ENCODE measurements at places on chromosomes 3 and 15.

GRCh38 chr3:152197451-152197850 lies 71.3 kb upstream of the MBNL1 start:
- DNase-seq = no peak

DNA sequence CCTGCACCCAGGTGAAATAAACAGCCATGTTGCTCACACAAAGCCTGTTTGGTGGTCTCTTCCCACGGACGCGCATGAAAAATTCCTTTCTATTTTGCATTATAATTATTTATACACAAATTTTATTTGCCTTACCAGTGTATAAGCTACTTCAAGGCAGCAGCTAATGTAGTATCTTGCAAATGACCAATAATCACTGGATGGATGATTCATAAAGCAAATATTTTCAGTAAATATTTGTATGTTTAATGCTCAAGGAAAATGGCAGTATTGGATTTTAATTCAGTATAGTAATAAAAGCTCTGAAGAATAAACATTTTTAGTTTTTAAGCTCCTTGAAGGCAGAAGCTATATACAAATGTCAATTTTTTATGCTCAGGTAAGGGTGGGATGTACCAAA lies 158.7 kb upstream of the NANOGP8 start:
- no peak for DNase-seq

DNA sequence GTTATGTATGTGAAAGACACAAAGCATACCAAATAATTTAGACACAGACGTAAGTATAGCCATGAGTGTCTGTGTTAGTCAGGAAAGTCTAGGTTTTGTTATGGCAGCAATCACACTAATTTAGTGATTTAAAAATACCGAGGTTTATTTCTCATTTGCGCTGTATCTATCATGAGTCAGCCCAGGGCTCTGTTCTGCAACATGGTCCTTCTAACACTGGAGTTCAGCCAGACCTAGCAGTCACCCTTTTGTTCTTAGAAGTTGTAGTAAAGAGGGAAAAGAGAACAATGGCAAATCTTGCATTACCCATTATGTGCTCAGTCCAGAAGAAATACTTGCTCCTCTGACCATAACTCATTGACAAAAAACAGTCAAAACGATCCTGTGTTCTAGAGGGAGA lies 311.5 kb downstream of the NLGN1 start:
- no peak for DNase-seq

GRCh38 chr3:194871143-194871863 lies 185.6 kb downstream of the FAM43A start:
- peak; percentile 44 for DNase-seq

GRCh38 chr3:101828691-101829436 lies 20.4 kb upstream of the NFKBIZ start:
- DNase-seq = peak; percentile 56

- peak; percentile 51 for DNase-seq
Measured at GRCh38 chr15:66789029-66790025, 87.3 kb downstream of the SMAD6 start.

DNA sequence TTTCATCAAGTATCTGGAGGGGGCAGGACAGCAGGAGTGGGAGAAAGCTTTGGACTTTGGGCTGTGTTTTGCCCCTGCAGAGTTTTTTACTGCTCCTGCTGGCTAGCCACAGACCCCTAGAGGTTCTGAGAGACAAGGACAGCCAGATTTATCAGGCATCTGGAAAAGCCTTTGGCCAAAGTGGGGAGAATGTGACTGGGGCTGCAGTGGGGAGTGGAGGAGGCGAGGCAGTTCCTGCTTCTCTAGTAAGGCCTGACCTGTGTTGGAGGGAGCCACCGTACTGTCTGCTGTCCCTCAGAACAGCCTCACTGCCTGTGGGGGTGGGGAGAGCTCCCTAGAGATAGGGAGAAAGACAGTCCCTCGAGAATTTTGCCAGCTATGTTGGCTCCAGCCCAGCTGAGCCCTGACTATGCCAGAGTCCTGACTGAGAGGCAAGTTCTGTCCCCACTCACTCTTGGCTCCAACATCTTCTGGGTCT lies 2.2 kb downstream of the ALPK3 start:
- no peak for DNase-seq

- DNase-seq = no peak
Measured at GRCh38 chr3:61601831-61602230, 40.5 kb downstream of the PTPRG start.

GRCh38 chr3:69384326-69384725 lies 1.6 kb downstream of the FRMD4B start:
- no peak for DNase-seq

DNA sequence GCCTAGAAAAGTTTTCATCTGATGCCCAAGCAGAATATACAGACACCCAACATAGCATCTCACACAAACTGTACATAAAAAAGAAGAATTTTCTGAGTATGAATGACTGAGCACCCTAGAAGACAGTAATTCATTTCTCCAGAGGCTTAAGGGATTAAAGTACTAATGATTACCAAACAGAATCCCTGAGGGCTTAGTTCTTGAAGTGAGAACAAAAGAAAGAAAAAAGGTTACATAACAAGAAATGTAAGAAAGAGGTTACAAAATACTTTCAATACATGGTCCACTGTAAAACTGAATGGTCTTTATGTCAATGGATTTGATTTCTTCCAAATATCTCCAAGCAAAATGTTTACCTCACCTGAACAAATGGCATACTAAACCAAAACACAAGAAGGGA lies 9.1 kb upstream of the NEK10 start:
- no peak for DNase-seq

GRCh38 chr3:191282251-191283185 lies 46.7 kb upstream of the CCDC50 start:
- no peak for DNase-seq

GRCh38 chr3:30141927-30142326 lies 464.5 kb upstream of the TGFBR2 start:
- DNase-seq = no peak

DNA sequence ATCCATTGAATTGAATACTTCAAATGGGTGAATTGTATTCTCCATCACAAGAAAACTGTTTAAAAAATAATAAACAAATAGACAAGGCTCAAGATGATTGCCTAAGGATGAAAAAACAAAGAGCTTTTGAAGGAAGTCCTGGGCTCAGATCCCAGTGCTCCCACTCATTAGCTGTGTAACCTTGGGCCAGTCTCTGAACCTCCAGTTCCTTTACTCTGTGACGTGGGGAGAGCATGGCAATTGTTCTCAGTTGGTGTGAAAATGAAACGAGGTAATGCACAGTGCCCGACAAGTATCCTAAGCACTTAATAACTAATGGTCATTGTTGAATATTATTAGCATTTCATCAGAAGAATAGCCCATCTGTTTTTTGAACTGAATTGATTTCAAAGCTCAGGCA lies 40.7 kb downstream of the TNIK start:
- DNase-seq = no peak

GRCh38 chr3:15768421-15769255 lies 29.1 kb downstream of the ANKRD28 start:
- peak; percentile 95 for DNase-seq

GRCh38 chr15:27824841-27825422 lies 274.2 kb downstream of the OCA2 start:
- DNase-seq = no peak

- DNase-seq = no peak
Measured at GRCh38 chr3:184633237-184633579, 71.6 kb downstream of the EPHB3 start.

DNA sequence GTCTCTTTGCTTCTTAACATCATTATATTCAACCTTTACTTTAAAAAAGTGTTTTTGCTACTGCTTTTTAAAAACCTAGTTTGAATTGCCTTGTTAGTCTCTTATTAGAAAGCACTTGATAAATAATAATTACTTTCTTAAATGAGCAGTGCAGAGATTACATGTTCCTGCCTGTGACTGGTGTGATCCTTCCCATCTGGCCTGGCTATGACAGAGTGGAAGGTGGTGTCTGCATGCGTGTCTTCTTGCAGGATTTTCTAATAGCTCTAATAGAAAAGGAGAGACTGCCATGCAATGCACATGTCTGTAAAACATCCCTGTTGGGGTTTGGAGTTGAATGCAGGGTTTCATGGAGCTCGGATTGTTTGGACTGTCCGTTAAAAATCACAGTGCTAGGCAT lies 425.8 kb upstream of the TPM1 start:
- DNase-seq = no peak

DNA sequence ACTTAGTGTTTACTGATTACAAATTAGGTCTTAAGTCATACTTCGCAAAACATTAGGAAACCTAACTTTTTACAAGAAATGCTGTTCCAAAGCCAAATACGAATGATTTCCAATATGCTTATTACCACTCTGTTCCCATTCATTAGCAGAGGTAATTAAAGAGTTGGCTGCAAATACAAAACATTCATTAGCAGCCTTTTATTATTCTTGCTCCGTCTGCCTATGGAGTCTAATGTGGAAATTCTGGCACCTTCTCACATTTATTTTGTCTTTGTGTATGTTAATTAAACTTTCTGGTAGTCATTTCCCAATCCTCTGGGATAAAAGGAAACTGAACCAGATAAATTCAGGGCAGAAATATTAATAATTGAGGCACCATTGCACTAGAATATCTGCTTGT lies 689.0 kb downstream of the PLOD2 start:
- DNase-seq = no peak

- peak; percentile 4 for DNase-seq
Measured at GRCh38 chr3:170603770-170604510, 18.1 kb upstream of the SLC7A14 start.

- peak; percentile 12 for DNase-seq
Measured at GRCh38 chr3:37291275-37291700, 116.9 kb upstream of the LRRFIP2 start.

DNA sequence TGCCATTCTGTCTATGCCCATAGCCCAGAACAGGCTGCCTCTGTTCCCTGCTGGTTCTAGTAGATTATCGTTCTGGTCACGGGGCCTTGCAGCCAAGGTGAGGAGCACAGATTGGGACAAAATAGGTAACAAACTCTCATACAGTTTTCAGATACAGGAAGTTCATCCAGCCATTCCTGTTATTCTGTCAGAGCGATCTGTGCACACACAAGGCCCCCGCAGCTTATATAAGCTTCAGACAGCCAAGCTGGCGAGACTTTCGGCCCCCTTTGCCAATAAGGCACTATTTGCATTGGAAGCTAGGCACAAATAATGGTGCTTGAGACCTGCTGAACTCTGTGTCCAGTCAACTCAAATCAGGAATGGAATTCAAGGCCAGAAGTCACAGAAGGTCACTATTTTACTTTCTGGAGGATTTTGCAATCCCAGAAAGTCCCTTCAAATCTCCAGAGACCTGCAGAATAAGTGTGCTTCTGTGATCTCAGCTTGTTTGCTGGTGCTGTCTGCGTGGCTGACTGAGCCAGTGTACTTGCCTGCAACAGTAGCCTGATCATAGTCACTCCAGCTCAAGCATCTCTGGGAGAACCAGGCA lies 69.4 kb downstream of the BFSP2 start:
- DNase-seq = no peak

GRCh38 chr3:160133757-160134156 lies 91.5 kb upstream of the C3orf80 start:
- peak; percentile 21 for DNase-seq

- peak; percentile 33 for DNase-seq
Measured at GRCh38 chr3:13451301-13451673, 28.8 kb upstream of the HDAC11 start.

GRCh38 chr3:103657756-103658155 lies 1222.9 kb downstream of the ZPLD1 start:
- no peak for DNase-seq

DNA sequence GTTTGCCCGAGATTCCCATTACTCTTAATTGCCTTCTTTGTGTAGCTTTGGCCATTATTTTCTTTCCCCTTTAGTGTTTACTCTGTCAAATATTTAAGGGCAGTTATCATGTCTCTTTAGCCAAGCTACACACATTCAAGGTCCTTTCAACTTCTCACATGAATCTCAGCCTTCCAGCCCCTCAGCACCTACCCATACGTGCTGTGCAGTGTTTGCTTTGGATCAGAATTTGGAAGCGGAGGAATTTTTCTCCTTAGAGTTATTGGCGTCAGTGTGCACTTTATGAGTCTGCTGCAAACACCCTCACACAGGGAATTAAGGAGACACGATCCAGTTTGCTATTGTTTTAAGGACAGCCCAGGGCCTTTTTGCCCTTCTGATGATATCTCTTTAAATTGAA lies 231.6 kb downstream of the CACNA2D3 start:
- no peak for DNase-seq

DNA sequence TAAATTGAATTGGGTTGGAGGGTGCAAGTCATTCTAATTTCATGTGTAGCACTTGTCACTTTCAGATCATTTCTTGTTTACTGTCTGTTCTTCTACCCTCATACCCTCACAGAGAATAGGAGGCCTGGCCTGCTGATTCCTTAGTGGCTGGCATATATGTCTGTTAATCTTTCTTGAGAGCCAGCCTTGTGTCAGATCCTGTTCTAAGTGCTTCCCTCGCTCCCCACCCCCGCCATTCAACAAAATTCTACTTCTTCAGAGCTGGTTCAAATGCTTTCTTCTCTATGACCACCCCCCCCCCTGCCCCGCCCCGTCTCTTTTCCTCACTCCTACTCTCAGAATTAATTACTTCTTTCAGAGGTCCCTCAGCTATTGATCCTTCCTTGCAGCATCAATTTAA lies 1.5 kb upstream of the U2SURP start:
- DNase-seq = peak; percentile 44

DNA sequence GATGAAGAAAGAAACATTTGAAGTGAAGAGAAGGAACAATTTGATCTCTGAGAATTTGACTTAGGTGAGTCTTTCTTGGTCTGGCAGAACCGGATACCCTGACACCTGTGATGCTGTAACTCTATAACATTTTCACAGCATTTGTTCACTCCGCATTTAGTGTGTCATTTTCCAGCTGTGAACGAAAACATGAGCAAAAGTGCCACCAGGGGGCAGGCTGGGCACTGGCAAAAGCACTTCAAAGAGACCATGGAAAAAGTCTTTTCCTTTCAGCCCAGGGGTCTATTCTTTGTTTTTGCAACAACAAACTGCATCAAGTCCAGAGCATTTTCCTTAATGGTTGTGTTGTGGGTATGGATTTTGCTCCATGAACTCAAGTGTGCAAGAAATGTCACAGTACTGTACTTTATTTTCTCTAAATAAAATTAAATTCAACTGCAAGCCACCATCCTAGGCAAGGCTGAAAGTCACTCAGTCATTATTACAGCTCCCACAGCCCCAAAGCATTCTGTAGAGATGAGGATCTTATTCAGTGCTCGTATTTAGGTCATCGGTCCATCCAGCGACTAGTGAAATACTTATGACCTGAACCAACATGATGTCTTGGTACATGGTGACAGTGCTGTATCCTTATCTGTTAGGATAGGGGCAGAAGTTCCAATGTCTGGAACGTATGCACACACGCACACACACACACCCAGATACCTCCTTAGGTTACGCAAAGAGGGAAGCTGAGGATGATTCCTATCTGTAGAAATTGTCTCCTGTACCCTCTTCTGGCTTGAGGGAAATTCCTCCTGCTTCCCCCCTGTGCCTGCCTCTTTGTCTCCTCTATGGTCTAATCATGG lies 125.5 kb downstream of the GADL1 start:
- peak; percentile 61 for DNase-seq

- DNase-seq = no peak
Measured at GRCh38 chr15:92715758-92716157, 60.2 kb upstream of the FAM174B start.

GRCh38 chr3:179942553-179943075 lies 94.1 kb downstream of the PEX5L start:
- no peak for DNase-seq
